ENCODE measurements at places on chromosomes 6 and 20. TPM values are rescaled to one million over a fixed set of nuclear protein-coding genes. Genes with fewer than 3 reads are reported as not detected.

The GLP1R gene
- not detected for total RNA-seq

The PGC gene
- not detected for total RNA-seq

The ABHD16B gene
- not detected for total RNA-seq

The PROCR gene
- 351 TPM for total RNA-seq

The WFDC10B gene
- not detected for total RNA-seq

The OR2W1 gene
- total RNA-seq, result not detected

The GPR6 gene
- total RNA-seq, result not detected

The BMP6 gene
- total RNA-seq, result 246 TPM

The IP6K3 gene
- total RNA-seq, result not detected

The GTSF1L gene
- not detected for total RNA-seq

The APOM gene
- total RNA-seq, result 0.65 TPM

The PGK2 gene
- not detected for total RNA-seq

The OR12D3 gene
- not detected for total RNA-seq

The ZBTB12 gene
- 1.5 TPM for total RNA-seq

The CTAGE9 gene
- total RNA-seq, result not detected
